Mesothelial cell of epicardium (in vitro differentiated cells): ENCODE measurements at places on chromosomes 11 and 22.

DNA sequence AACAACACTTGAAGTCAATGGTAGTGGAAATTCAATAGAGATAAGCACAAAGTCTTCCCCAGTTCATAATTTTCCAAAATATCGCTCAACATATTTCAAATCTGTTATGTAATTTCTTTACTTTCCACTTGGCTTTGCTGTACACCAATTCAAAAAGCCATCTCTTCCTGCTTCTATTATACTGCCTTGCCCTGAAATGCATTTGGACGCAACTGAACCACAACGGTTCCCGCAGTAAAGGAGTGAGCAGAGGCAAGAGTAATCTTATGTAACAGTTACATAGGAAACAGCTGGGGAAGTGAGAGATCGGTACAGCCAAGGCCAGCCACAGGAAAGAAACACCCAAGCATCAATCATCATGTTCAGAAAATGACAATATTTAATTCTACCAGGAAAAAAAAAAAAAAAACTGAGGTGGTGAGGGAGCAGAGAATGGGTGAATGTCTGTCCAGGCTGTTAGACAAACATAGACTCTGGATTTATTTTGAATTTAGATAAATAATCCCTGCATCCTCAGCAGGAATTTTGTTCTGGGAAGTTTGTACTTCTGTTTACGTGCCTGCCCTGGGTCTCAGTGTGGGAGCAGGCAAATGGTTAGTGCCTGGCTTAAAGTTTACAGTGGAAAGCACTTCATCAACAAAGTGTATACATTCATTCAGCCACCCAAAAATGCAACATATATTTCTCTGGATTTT is 392.2 kb downstream of the ETS1 start:
- no peak for DNase-seq

GRCh38 chr11:104051778-104052177 is 15.3 kb downstream of the DDI1 start:
- no peak for DNase-seq

DNA sequence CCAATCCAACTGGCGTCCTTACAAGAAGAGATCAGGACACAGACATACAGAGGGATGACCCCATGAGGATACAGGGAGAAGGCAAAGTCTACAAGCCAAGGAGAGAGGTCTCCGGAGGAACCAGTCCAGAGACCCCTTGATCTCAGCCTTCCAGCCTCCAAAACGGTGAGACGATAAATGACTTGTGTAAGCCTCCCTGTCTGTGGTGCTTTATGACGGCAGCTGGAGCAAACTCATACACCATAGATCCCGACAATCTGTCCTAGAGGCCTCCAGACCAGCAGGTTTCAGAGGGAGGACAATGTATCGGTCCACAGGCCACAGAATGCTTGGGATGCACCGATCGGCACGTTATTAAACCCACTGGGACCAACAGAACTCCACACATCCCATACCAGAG is 383.3 kb downstream of the SHANK2 start:
- no peak for DNase-seq

- DNase-seq, result no peak
Measured at GRCh38 chr11:105000167-105000566, 22.8 kb downstream of the CASP5 start.

DNA sequence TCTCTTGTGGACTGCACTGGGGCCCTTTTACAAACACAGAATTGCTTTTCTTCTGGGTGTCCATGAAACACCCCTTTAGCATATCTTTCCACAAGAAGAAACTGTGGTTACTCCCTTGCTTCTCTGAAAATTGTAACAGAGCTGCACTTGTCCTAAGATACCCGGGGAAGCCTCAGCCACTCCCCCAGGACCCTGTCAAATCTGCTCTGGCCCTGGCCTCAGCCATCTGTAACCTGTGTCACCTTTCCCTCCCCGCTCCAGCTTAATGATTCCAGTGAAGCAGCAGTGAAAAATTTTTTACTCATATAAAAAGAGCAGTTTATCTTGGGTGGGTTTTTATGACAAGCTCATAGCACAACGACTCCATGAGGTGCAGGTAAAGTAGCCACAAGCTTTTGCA is 3.4 kb upstream of the DUSP18 start:
- DNase-seq, result no peak

DNA sequence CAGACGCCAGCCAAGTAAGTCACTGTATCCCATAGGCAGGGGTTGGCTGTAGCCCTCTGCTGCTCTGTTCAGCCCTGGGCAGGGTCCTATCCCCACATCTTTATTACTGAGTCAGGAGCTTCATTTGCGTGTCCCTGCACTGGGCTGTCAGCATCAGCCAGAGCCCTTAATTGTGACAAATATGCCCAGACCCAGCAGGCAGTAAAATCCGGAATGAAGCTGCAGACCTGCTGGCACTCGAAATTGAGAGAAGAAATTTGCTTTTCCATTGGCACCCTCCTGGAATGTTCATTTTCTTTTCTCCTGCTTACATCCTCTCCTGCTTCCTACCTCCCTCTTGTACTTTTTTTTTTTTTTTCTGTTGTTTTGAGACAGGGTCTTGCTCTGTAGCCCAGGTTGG is 43.8 kb downstream of the CEP164 start:
- DNase-seq, result no peak

- DNase-seq, result no peak
Measured at GRCh38 chr11:115255006-115255762, 249.0 kb downstream of the CADM1 start.

- no peak for DNase-seq
Measured at GRCh38 chr22:27466778-27467438, 334.6 kb downstream of the MN1 start.

GRCh38 chr11:40203606-40204005 is 1255.8 kb downstream of the LRRC4C start:
- no peak for DNase-seq

GRCh38 chr11:12734625-12735024 is 60.4 kb downstream of the TEAD1 start:
- no peak for DNase-seq

DNA sequence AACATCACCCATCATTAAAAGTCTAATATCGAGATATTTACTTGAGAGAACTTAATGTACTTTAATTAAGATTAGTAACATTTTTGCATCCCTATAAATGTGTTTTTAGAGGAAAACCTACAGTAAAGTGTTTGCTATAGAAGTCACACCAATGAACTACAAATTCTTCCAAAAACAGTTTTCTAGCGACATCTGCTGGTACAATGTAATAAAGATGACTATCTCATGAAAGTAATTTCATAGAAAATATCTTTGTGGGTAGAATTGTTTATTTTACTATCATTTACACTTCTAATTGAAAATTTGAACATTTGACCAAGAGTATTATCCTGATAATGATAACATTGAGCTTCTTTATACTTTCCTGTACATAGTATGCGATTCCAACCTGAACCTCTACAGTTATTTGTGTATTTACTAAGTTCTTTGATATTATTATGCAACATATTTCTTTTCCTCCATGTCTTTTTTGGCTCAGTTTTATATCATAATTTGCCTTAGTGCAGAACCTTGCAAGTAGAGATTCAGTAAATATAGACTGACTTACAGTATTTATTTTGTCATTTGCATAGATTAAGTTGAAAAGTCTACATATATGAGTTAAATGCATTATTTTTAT is 252.7 kb downstream of the TMEM135 start:
- no peak for DNase-seq

- DNase-seq, result peak; percentile 76
Measured at GRCh38 chr22:35582861-35583670, 34.1 kb downstream of the MB start.

DNA sequence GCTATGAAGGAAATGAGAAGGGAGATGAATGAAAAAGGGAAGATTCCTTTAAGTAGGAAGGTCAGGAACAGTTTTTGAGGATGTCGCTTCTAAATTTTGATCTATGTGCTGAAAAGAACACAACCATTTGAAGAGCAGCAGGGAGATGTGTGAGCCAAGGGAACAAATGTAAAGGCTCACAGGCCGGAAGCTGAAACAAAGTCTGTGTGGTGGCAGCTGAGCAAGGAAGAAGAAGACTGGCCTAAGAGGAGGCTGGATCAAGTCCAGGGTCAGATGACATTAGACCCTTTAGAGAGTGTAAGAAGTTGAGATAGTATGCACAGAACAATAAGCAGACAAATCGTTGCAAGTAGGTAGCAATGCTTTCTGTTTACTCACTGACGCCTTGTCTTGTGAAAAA is 1631.4 kb upstream of the TENM4 start:
- no peak for DNase-seq

DNA sequence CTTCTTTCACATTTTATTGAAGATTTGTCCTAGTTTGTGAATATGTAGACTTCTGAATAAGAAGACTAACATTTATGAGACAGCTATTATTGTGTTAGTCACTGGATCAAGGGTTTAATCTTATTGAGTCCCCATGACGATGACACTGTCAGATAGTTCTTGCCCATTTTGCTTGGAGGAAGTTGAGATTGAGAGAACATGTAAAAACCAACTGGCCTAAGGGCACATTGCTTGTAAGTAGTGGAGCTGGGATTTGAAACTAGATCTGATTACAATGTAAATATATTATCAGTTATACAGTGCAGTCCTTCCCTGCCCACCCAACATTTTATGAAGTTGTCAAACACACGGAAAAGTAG is 134.7 kb downstream of the HIPK3 start:
- no peak for DNase-seq

DNA sequence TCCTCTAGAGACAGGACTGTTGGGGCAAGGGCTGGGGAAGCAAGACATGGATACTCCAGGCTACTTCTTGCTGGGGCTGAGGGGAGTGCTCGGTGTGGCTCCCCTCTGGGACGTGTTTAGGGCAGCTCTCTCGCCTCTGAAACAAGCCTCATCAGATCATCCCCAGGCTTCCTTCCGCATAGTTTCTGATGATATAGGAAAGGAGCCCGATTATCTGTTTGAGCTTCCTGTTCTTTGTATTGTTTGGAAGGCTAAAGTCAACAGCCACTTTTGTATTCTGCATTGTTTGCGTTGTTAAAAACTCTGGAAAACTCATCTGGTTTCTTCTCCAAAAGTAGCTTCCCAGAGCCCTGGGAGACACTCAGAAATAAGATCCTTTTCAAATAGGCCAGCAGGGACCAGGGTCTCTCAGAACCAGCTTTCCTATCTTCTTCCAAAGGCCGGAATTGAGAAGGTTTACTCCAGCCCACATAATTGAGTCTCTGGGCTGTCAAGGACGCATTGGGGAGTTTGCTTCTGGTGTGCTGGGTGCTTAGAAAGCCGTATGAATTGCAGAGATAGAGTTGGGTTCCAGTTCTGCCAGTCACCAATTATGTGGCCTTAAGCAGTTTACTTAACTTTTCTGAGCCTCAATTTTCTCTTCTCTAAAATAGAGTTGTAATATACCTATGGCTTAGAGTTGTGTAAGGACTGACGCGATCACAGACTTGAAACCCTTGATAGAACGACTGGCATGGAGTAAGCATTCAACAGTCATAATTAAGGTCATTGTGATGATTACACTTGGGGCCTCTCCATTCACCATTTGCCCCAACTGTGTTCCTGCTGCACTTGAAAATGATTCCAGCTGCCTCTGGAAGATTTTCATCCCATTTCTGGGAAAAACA is 19.1 kb downstream of the CD44 start:
- DNase-seq, result no peak

- DNase-seq, result no peak
Measured at GRCh38 chr11:75431533-75432525, 1.2 kb downstream of the KLHL35 start.
